ENCODE measurements at places on chromosomes 3 and 15. TPM values are rescaled to one million over a fixed set of nuclear protein-coding genes. Genes with fewer than 3 reads are reported as not detected.

Gene FOXB1
- total RNA-seq, result not detected

Gene CCDC174
- 25.2 TPM for total RNA-seq

Gene IQCH
- 5.8 TPM for total RNA-seq

Gene STRC
- total RNA-seq, result 1.3 TPM

Gene USF3
- total RNA-seq, result 25.3 TPM

Gene TM4SF18
- 4.3 TPM for total RNA-seq

Gene RASGRF1
- 1.1 TPM for total RNA-seq

Gene PAQR5
- 1.2 TPM for total RNA-seq

Gene PLIN1
- 1.5 TPM for total RNA-seq

Gene AQP9
- total RNA-seq, result 0.17 TPM

Gene PLSCR5
- total RNA-seq, result not detected

Gene EPHA3
- 9.4 TPM for total RNA-seq

Gene FBXO45
- total RNA-seq, result 5.7 TPM

Gene MESP1
- total RNA-seq, result 67.4 TPM

Gene ITPKA
- total RNA-seq, result 0.23 TPM

Measured in prostate gland (tissue), 2 donors.